Right renal pelvis (tissue), 4 donors: ENCODE measurements at places on chromosomes 13 and 19.

DNA sequence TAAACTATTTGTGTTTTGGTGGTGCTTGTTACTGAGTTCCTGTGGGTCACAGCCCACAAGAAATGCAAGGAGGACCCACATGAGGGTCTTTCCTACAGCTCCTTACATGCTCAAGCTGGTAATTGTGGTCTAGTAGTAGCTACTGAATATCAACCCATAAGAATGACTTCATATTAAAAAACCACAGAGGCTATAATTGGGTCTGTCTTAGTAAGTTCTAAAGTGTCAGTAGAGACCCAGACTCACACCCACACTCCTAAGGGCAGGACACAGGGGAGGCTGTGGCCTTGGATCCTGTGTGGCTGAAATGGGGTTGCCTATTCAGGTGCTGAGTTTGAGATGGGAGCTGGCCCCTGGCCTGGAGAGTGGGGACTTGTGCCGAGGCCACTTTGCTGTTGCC is 19.6 kb downstream of the TFDP1 start:
- DNase-seq = no peak

DNA sequence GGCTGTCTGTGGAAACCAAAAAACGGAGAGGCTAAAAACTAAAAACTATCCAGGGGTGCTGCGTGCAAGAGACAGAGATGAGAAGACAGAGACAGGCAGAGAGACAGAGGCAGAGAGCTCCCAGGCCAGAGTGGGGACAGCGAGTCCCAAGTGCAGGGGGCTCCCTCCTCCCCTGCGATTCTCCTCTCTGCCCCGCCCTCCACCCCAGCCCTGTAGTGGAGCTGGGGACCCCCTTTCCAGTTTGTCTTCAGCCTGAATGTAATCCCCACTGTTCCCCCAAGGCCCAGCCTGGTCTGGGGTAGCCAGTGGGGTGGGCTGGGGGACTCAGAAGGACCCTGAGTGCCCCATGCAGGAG is 2.0 kb downstream of the NFIC start:
- no peak for DNase-seq

GRCh38 chr13:21234526-21234925 is 58.1 kb downstream of the MRPL57 start:
- DNase-seq = no peak

GRCh38 chr13:75404726-75405125 is 77.2 kb downstream of the TBC1D4 start:
- no peak for DNase-seq

- DNase-seq = no peak
Measured at GRCh38 chr19:9971166-9971897, 35.0 kb upstream of the OLFM2 start.
